Breast epithelium (tissue), 4 donors: ENCODE measurements at places on chromosomes 1 and 21. TPM values are rescaled to one million over a fixed set of nuclear protein-coding genes. Genes with fewer than 3 reads are reported as not detected.
A peak's percentile ranks its signal among the peaks of the same experiment; 100 is the strongest.

GRCh38 chr21:25396135-25396711, 211.1 kb downstream of the MRPL39 start:
- no peak overlapping the region for H3K27ac ChIP-seq
- no peaks in the 10 kb centered on the region for H3K36me3 ChIP-seq
- no peaks in the 10 kb centered on the region for H3K27me3 ChIP-seq
- no peak for DNase-seq
- no peaks in the 10 kb centered on the region for H3K4me1 ChIP-seq

DNA sequence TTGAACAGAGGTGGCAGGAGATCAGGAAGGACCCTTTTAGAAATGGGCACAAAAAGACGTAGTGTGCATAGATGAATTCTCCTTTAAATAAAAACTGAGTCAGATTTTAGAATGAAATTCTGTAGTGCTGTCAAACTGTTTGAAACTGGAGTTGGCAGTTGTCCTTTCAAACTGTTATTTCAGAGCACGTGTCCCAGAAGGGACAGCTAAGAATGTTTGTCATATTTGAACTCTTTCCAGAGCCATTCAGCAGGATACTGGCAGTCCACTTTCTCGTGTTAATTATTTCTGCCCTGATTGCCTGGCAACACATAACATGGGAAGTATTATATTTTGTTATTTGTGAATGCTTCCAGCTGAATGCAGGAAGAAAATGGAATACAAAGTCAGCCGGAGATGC, 212.3 kb upstream of the DPYD start:
- H3K27ac ChIP-seq = no peak overlapping the region
- no peaks in the 10 kb centered on the region for H3K36me3 ChIP-seq
- no peak overlapping the region for H3K4me3 ChIP-seq

- DNase-seq = no peak
- no peaks in the 10 kb centered on the region for H3K36me3 ChIP-seq
- H3K27me3 ChIP-seq = no peaks in the 10 kb centered on the region
- no peaks in the 10 kb centered on the region for H3K4me1 ChIP-seq
- no peak overlapping the region for H3K27ac ChIP-seq
Observed at GRCh38 chr1:84693005-84693404, 2.7 kb upstream of the SSX2IP start.

The PGBD5 gene
- 0.59 TPM for total RNA-seq

The OR2G2 gene
- total RNA-seq = not detected

GRCh38 chr21:45086337-45086958, 12.1 kb downstream of the ADARB1 start:
- H3K27me3 ChIP-seq = no peaks in the 10 kb centered on the region
- H3K36me3 ChIP-seq = no peaks in the 10 kb centered on the region
- H3K4me1 ChIP-seq = no peaks in the 10 kb centered on the region

DNA sequence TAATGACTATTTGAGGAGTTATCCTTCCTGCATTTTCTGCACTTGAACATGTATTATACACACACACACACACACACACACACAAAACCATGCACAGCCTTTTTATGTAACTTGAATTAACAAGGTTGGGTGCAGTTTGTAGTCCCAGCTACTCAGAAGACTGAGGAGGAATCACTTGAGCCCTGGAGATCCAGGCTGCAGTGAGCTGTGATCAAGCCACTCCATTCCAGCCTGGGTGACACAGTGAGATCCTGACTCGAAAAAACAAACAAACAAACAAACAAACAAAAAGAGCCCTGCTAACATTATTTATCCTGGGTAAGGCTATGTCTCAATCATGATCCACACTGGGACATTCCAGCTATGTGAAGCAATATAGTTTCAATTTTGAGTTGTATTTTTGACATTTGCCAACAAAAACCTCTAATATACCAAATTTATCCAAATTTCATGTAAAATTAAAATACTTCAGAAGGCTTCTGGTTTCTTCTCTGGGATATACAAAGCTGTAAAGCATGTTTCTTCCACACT, 156.8 kb downstream of the NTPCR start:
- no peaks in the 10 kb centered on the region for H3K36me3 ChIP-seq
- no peaks in the 10 kb centered on the region for H3K27me3 ChIP-seq
- H3K4me1 ChIP-seq = peaks cover 1% of the 10 kb centered on the region
- no peak for DNase-seq
- H3K4me3 ChIP-seq = no peak overlapping the region

The SERTAD4 gene
- total RNA-seq = 7.9 TPM

GRCh38 chr21:39314143-39315027, 953 bp upstream of the BRWD1 start:
- H3K4me3 ChIP-seq = peak overlapping the region; percentile 96
- peak overlapping the region; percentile 95 for H3K27ac ChIP-seq
- H3K4me1 ChIP-seq = no peaks in the 10 kb centered on the region
- no peaks in the 10 kb centered on the region for H3K36me3 ChIP-seq
- DNase-seq = no peak

GRCh38 chr1:234771642-234772344, 161.8 kb upstream of the IRF2BP2 start:
- DNase-seq = no peak
- no peak overlapping the region for H3K4me3 ChIP-seq
- no peaks in the 10 kb centered on the region for H3K4me1 ChIP-seq
- H3K27ac ChIP-seq = peak overlapping the region; percentile 65
- no peaks in the 10 kb centered on the region for H3K36me3 ChIP-seq
- H3K27me3 ChIP-seq = no peaks in the 10 kb centered on the region

DNA sequence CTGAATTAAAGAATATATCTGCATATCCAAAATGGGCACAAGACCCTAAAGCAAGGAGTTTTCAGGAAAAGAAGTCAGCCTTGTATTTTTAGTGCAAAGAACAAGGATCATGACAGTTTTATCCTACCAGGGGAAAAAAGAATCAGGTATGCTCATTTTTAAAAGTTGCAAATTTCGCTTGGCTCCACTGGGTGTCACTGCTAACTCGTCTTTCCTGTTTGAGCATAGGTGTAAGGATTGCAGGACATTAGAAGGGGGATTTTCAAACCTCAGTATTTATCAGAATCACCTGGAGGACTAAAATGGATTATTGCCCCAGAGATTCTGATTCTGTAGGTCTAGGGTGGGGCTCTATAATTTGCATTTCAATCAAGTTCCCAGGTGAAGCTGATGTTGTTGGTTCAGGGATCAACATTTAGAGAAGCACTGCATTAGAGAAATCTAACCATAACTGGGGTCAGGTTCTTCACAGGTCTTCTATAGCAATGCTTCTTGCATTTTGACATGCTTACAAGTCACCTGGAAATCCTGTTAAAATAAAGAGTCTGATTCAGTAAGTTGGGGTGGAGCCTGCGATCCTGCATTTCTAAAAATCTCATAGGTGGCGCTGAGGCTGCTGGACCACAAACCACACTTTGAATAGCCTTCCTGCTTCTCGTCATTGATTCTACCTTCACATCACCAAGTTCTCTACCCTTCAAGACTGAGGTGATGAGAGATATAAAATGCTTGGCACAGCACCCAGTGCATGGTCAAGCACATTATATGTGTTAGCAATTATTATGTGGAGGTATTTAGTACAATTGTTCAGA, 39.6 kb downstream of the NUF2 start:
- H3K27me3 ChIP-seq = no peaks in the 10 kb centered on the region
- DNase-seq = no peak
- H3K27ac ChIP-seq = no peak overlapping the region
- H3K36me3 ChIP-seq = no peaks in the 10 kb centered on the region

DNA sequence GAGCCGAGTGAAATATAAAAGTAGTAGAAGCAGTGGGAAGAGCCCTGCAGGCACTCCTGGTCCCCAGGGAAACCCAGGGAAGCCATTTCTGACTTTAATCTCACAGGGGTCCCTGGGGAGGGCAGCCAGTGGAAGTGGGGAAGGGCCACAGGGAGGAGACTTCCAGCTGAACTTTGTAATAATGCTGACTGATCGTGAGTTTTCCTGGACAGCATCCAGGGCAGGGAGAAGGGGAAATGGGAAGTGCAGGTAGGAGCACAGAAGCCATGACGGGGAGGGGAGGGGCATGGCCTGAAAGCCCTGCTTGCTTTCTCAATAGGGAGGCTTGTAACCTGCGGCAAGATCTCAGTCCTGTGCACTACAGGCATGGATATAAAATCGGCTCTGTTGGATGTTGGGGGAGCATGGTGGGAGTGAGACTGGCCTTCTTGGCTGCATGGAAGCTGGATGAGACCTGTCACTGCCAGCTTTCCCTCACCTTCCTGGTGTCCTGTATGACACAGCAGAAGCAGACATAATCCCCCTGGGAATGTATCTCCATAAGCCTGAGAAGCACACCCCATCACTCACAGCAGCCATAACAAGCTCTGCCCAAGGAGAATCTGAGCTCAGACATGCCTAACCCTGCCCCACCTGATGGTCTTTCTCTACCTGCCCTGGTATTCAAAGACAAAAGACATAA, 15.1 kb upstream of the MX1 start:
- no peaks in the 10 kb centered on the region for H3K4me1 ChIP-seq
- no peaks in the 10 kb centered on the region for H3K36me3 ChIP-seq
- no peak for DNase-seq
- H3K4me3 ChIP-seq = no peak overlapping the region
- H3K27me3 ChIP-seq = no peaks in the 10 kb centered on the region
- no peak overlapping the region for H3K27ac ChIP-seq

DNA sequence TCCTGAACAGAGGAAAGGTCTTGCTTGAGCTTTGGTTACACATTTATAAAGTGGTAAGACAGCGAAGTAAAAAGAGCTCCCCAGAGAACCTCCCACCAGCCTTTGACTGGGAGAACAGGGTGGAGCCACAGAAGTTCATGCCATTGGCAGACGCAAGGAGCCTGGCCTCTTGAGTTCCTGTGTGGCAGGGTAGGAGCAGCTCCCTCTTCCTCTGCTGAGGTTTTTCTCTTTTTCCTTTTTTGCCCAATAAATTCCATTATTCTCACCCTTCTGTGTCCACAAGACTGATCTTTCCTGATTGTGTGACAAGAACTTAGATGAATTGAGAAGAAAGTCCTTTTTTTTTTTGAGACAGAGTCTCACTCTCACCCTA, 4.3 kb downstream of the THEM4 start:
- H3K36me3 ChIP-seq = no peaks in the 10 kb centered on the region
- H3K4me1 ChIP-seq = peaks cover 6% of the 10 kb centered on the region
- DNase-seq = no peak
- no peak overlapping the region for H3K4me3 ChIP-seq
- no peak overlapping the region for H3K27ac ChIP-seq
- no peaks in the 10 kb centered on the region for H3K27me3 ChIP-seq

DNA sequence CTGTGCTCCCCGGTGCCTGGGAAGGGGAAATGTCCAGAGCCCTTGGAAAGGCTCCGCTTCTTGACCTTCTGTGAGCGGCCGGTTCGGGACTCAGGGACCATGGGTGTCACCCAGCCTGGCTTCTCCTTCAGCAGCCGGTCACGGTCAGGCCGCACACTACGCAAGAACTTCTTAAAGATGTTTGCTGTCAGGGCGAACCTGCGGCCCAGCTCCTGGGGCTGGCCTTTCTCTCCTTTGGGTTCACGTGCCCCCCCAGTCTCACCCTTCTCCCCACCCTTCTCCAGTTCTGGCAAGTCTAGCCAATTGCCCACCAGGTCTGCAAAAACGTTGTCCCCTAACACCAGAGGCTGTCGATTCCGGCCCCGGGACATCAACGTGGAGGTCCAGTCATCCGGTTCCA, 12.1 kb downstream of the INKA2 start:
- H3K27ac ChIP-seq = no peak overlapping the region
- H3K4me1 ChIP-seq = no peaks in the 10 kb centered on the region
- H3K36me3 ChIP-seq = no peaks in the 10 kb centered on the region
- no peak for DNase-seq
- H3K4me3 ChIP-seq = no peak overlapping the region

DNA sequence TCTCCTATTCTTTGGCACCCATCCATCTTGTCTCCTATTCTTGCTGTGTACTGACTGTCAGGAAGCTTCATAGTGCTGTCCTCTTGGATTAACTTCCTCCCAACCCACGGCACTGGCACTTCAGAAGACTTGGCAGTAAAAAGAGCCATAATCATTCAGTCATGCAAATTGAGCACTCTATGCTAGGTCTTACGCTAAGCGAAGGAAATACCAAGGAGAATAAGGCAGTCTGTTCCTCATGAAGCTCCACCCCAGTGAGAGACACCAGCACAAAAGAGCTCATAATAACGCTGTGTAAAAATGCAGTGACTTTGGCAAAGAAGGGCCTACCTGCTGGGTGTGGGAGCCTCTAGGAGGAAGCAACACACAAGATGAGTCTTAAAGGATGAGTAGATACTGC, 67.1 kb downstream of the GFI1 start:
- DNase-seq = no peak
- no peak overlapping the region for H3K4me3 ChIP-seq
- no peaks in the 10 kb centered on the region for H3K27me3 ChIP-seq
- H3K27ac ChIP-seq = no peak overlapping the region
- H3K4me1 ChIP-seq = no peaks in the 10 kb centered on the region
- H3K36me3 ChIP-seq = no peaks in the 10 kb centered on the region

DNA sequence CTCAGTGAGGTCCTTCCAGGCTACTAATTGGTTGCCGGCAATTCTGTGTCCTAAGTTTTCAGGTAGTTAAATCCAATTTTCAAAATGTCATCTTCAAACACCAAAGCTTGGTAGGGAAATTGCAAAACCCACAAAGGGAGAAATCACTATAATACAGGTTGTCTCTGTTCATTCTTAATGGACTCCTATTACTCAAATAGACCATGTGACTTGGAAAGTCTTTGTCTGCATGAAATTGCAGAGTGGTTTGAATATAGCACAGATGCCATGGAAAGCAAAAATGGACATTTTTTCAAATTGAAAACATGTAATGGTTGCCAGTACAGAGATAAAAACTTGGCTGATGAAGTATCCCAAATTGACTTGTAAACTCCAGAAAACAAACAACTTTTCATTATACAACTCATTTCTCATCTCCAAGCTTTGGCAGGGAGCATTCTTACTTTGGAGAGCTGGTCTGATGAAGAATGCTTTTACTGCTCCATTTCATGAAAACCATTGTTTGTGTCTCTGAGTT, 169.5 kb upstream of the PKN2 start:
- no peaks in the 10 kb centered on the region for H3K27me3 ChIP-seq
- no peak overlapping the region for H3K27ac ChIP-seq
- H3K4me3 ChIP-seq = no peak overlapping the region
- H3K36me3 ChIP-seq = no peaks in the 10 kb centered on the region
- H3K4me1 ChIP-seq = no peaks in the 10 kb centered on the region

DNA sequence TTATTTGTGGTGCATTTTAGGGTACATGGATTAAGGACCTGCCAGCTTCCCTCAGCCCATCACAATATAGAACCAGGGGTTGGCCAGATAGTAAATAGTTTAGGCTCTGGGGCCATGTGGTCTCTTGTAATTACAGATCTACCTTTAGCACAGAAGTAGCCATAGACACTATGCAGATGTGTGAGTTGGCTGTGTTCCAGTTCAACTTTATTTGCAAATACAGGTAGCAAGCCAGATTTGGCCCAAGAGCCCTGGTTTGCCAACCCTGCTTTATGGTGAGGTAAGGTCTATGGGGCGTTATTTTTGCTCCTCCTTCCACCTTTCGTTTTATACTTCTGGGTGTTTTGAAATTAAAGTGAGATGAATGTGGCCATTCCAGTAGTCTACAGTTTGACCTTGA, 48.7 kb downstream of the MRPS6 start:
- H3K4me3 ChIP-seq = no peak overlapping the region
- no peak overlapping the region for H3K27ac ChIP-seq
- H3K36me3 ChIP-seq = no peaks in the 10 kb centered on the region
- DNase-seq = no peak
- no peaks in the 10 kb centered on the region for H3K27me3 ChIP-seq
- no peaks in the 10 kb centered on the region for H3K4me1 ChIP-seq

The CLIC6 gene
- total RNA-seq = 10.0 TPM
